ENCODE measurements at places on chromosomes 6 and 20.

- no peak for DNase-seq
Measured at GRCh38 chr6:164640956-164641355, 668.4 kb downstream of the C6orf118 start.

DNA sequence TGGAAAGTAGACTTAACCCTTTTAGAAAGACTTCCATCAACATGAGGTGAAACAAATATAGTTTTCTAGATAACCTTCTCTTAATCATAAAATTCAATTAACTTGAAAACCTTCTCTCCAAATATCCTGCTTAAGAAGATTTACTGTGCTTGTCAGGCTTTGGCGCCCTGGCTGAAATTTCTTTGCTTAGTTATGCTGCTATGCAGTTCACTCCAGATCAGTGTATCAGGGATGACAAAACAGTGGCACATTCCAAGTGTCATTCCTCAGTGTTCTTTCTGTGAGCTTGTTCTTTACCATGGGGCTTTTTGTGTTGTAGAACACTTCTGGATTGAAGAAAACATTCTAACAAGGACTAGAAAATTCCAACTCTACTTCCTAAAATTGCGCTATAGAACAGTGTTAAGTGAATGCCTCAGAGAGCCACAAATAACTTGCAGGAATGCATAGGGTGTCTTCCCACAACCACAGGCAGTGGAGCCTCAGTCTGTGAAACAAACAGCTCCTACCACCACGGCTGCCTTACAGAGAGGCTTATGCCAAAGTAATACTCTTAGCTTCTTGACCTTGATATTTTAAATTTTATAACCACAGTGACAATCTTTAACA is 443.6 kb downstream of the CDC5L start:
- no peak for DNase-seq

DNA sequence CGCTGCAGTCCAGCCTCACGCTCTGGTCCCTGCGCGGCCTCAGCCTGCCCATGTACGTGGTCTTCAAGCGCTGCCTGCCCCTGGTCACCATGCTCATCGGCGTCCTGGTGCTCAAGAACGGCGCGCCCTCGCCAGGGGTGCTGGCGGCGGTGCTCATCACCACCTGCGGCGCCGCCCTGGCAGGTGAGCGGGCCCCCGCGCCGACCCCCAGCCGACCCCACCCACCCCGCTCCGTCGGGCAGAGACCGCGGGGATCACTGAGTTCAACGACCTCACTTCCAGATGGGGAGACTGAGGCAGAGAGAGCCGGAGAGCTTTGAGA is 545 bp downstream of the SLC35D3 start:
- no peak for DNase-seq

DNA sequence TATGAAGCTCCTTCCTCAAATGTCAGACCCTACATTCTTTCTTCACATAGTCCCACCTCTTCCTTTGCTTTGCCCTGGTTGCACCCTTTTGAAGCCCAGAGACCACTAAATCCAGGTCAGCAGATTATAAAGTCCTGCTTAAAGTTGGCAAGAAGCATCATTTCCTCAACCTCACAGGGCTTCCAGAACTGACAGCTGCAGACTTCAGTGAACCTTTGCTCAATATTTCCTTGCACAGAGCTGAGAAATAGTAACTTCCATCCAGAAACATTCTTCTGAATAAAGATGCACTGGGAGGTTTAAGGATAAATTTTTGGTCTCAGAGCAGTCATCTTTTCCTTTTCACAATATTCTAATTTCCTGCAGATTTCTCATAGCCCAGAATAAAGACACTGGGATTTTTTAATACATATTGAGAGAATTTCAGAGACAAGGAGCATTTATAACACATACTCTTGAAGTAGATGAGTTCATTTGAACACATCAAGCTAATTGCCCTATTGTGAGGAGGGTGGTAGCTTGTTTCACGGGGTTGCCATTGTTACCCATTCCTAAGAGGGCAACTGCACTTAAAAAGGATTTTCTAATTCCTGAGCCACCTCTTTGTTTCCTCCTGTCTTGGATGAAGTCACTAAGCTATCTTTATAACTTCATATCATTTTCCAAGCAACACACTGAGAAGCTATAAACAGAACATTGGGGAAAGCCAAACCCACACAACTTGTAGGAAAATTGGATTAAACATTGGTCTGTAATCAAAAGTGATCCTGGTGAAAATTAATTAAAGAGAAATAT is 150.2 kb upstream of the PLN start:
- DNase-seq = no peak

- DNase-seq = no peak
Measured at GRCh38 chr20:43863330-43863729, 51.3 kb upstream of the TOX2 start.

GRCh38 chr6:107847844-107848802 is 24.0 kb upstream of the SCML4 start:
- DNase-seq = no peak

DNA sequence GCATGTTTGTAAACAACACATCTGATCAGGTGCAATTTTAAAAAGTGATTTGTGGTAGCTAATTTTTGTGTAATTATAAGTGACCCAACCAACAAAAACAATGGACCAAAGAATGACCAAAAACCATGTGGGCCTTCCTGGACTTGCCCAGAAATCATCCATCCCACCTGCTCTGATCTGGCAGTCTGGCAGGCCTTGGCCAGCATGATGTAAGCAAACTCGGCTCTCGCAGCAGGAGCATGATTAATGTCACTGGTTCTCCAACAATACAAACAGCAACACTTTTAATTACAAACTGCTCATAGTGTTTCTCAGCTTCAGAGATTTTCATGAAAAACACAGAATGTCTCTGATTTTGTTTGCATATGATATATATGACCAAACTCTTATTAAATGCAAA is 16.1 kb downstream of the TP53INP2 start:
- no peak for DNase-seq

- DNase-seq = no peak
Measured at GRCh38 chr6:47592131-47592840, 106.1 kb upstream of the ADGRF4 start.

DNA sequence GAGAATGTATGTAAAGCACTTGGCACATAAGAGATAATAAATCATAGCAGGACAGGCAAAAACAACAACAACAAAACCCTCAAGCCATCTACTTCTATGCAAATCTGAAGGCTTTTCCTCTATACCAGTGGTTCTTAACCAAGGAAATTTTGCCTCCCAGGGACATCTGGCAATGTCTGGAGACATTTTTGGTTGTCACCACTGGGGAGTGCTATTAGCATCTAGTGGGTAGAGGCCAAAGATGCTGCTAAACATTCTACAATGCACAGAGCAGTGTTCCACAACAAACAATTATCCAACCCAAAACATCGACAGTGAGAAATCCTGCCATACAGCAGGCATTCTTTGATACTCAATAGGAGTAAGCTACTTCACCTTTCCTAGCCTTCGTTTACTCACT is 28.2 kb downstream of the NDRG3 start:
- DNase-seq = no peak

- peak; percentile 100 for DNase-seq
Measured at GRCh38 chr6:46948699-46949098, 27.0 kb upstream of the ADGRF5 start.

GRCh38 chr20:14937021-14937420 is 599.6 kb upstream of the FLRT3 start:
- no peak for DNase-seq
